ENCODE measurements at places on chromosomes 2 and 18.

GRCh38 chr2:193331676-193332075 lies 1136.9 kb upstream of the TMEFF2 start:
- DNase-seq, result no peak

DNA sequence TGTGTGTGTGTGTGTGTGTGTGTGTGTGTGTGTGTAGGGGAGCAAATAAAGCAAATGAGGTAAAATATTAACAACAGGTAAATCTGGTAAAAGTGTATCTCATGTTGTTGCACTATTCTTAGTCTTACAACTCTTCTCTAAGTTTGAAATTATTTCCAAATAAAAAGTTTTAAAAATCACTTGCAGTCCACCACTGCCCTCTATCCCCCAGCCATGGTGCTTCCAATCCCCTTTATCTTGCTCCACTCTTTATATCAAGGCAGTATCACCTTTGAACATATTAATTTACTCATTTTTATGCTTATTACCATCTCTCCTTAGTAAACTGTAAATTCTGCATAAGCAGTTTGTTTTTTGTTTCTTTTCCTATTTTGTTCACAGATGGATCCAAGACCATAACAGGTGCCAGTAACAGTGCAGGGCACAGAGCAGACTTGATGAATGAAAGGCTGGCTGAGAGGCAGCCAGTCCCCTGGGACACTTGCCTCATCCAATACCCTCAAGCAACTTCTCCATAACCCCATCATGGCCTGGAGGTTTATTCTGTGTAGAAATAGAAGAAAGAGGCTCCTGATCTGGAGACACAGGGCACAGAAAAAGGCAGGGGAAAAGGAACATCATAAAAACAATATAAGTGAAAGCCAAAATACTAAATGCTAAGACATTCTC lies 67.6 kb downstream of the LDAH start:
- no peak for DNase-seq

DNA sequence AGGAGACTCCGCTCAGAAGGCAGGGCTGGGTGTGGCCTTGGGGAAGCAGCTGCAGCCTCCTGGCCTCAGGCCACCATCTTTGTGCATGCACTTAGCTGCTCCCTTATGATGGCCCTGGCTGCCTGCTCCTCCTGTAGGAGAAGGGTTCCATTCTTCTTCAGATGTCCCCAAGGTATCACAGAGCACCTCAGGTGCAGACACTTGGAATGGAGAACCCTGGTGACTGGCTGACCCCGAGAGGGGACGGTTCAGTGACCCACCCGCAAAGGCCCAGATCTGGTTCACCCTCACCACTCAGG lies 9.6 kb downstream of the GPAT2 start:
- no peak for DNase-seq

DNA sequence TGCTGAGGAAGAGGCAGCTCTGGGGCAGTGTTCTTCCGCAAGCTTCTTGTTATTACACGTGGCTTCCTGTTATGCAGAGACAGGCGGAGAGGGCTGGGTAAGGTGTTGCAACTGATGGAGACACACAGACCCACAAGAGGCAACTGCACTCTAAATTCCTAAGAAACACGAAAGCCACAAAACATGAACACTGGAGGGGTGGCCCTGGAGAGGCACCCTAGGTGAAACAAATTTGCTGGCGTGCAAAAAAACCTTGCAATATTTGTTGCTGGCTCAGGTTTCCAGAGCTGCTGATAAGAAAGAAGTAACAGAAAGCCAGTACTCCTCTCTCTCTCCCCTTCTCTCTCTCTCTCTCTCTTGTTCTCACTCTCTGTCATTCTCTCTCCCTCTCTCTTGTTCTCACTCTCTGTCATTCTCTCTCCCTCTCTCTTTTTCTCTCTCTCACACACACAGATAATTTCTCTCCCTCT lies 31.8 kb downstream of the ARHGAP25 start:
- no peak for DNase-seq

GRCh38 chr2:235570256-235570655 lies 76.4 kb downstream of the AGAP1 start:
- no peak for DNase-seq

Data from hematopoietic multipotent progenitor cell treated with erythropoietin and hydrocortisone succinate and interleukin-3 and kit ligand, for 17 days (in vitro differentiated cells).